Small intestine (tissue), 16 donors: ENCODE measurements at places on chromosomes 1 and 21. TPM values are rescaled to one million over a fixed set of nuclear protein-coding genes. Genes with fewer than 3 reads are reported as not detected.

The RGSL1 gene
- not detected for polyA plus RNA-seq

The SLFNL1 gene
- polyA plus RNA-seq = 0.77 TPM

The CLCA1 gene
- polyA plus RNA-seq = 2,822 TPM

The DPYD gene
- polyA plus RNA-seq = 29.5 TPM

The NDC1 gene
- 1.6 TPM for polyA plus RNA-seq

The BTBD8 gene
- polyA plus RNA-seq = 0.27 TPM

The INSRR gene
- not detected for polyA plus RNA-seq

The FCRL1 gene
- polyA plus RNA-seq = 1.00 TPM

The CHIA gene
- 0.54 TPM for polyA plus RNA-seq

The MAB21L3 gene
- not detected for polyA plus RNA-seq

The OLIG2 gene
- polyA plus RNA-seq = 0.01 TPM

The FAAH gene
- polyA plus RNA-seq = 138 TPM

The GNPAT gene
- 68.4 TPM for polyA plus RNA-seq

The OR2T35 gene
- not detected for polyA plus RNA-seq

The WNT9A gene
- polyA plus RNA-seq = 0.27 TPM

The MAPKAPK2 gene
- polyA plus RNA-seq = 93.5 TPM

The HLX gene
- 8.7 TPM for polyA plus RNA-seq

The BCAN gene
- 1.9 TPM for polyA plus RNA-seq

The HHIPL2 gene
- polyA plus RNA-seq = 0.30 TPM

The TNFRSF18 gene
- not detected for polyA plus RNA-seq

The AVPR1B gene
- polyA plus RNA-seq = 0.75 TPM
